Stimulated activated CD8-positive, alpha-beta memory T cell treated with anti-CD3 and anti-CD28 coated beads, Interleukin-2, amount 100 ng/mL, for 48 hours (primary cell): ENCODE measurements at places on chromosomes 11 and 22.

DNA sequence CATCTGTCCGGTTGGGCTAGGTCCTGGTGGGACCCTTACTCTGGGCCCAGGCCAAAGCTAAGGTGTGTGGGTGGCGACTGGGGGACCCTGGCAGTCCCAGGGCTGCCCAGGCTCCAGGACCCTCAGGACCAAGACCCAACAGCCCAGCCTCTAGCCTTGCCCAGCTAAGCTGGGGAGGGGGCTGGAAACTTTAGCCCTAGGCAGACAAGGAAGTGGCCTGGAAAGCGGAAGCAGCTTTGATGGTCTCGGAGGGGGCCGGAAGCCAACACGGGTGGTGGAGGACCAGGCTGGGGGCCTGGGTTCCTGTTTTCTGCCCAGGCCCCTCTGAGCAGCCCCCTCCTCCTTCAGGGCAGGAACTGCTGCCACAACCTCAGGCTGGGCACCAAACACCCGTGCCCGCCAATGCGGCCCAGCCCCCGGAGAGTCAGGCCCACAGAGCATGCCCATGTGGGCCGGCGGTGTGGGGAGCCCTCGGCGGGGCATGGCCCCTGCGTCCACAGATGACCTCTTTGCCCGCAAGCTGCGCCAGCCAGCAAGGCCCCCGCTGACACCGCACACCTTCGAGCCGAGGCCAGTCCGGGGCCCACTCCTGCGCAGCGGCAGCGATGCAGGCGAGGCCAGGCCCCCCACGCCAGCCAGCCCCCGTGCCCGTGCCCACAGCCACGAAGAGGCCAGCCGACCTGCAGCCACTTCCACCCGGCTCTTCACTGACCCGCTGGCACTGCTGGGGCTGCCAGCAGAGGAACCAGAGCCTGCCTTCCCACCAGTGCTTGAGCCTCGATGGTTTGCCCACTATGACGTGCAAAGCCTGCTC, 2.8 kb downstream of the SIPA1 start:
- DNase-seq, result no peak

DNA sequence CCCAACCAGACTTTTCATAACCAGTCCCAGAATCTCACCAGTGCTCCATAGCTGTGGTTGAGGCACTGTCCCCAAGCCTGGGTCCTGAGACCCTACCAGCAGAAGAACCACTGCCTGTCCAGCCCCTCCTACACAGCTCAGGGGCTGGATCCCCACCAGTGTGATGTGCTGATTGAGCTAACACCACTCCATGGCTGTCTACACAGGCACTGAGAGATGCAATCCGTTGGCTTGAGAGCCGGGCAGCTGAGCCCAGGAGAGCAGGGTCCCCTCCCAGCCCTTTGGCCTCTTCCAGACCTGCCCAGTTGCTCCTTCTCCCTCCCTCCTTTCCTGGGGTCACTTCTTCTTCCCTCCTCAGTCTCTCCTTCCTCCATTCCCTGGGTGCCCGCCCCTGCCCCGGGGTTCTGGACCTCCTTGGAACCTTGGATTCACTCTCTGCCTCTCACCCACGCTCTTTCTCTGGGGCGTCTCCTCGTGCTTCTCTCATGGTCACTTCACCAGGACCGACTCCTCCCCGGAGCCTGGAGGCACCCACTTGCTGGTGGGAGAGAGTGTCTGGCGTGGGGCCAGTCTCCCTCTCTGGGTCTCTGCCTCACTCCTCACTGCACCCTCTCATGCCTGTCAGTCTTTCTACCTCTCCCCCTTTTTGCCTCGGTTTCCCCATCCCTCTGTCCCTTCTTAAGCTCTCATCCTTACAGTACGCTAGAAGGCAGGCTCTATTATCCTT, 706 bp upstream of the SCYL1 start:
- no peak for DNase-seq

- DNase-seq, result no peak
These were observed 590 bp downstream of the SLCO2B1 start for GRCh38 chr11:75151346-75152047.

DNA sequence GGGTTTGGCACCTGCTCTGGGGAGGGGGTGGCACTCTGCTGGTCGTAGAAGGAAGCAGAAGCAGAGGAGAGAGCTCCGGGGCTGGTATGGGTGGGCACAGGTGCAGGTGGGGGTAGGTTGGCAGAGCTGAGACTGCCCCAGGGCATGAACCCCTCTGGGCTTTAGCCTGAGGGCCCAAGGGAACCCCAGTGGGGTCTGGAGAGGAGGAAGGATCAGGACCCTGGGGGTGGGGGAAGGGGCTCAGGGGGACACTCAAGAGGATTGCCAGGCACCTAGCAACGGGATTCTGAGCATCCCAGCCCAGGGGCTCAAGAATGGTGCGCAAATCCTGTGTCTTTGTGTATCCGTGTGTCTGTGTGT, 6.3 kb downstream of the ALDH3B2 start:
- DNase-seq, result no peak

DNA sequence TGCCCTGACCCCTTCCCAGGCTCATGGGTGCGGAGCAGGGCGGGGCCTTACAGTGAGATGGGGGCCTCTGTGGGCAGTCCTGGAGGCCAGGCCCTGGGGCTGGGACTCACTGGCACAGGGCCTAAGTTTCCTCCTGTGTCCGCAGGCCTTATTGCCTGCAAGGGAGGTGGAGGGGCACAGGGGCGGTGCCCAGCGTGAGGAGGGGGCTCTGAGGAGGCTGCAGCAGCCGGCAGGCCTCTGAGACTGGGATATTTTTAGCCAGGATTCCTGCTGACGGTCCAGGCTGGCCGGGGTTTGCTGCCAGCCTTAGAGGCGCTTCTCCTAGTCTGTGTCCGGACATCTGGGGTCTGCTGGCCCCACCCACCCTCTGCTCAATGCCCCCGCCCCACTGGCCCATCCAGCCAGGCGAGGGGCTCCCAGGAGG, 5.7 kb upstream of the RTN4R start:
- no peak for DNase-seq

GRCh38 chr11:83666149-83666548, 380.0 kb upstream of the CCDC90B start:
- DNase-seq, result no peak

DNA sequence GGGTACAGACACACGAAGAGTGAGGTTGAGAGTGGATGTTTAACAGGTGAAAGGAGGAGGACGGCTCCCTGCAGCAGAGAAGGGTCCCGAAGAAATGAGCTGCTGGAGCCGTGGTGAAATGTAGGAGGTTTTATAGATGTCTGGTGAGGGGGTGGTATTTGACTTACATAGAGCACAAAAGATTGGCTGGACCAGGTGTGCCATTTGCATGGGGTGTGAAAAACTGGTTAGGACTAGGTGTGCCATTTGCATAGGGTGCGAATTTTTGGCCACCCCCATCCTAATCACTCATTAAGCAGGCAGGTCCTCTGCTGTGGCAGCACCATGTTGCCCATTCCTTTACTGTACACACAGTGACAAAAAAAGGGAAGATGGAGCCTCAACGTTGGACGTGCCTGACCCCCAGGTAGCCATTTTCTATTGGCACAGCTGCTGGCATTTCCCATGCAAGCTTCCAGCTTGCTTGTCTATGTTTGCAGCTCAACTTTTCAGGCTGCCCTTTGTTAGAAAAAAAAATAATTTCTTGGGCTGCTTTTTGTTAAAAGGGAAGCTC, 581.7 kb upstream of the B3GAT1 start:
- DNase-seq, result no peak

- peak; percentile 74 for DNase-seq
These were observed 6.7 kb downstream of the CENPM start for GRCh38 chr22:41939981-41940831.

DNA sequence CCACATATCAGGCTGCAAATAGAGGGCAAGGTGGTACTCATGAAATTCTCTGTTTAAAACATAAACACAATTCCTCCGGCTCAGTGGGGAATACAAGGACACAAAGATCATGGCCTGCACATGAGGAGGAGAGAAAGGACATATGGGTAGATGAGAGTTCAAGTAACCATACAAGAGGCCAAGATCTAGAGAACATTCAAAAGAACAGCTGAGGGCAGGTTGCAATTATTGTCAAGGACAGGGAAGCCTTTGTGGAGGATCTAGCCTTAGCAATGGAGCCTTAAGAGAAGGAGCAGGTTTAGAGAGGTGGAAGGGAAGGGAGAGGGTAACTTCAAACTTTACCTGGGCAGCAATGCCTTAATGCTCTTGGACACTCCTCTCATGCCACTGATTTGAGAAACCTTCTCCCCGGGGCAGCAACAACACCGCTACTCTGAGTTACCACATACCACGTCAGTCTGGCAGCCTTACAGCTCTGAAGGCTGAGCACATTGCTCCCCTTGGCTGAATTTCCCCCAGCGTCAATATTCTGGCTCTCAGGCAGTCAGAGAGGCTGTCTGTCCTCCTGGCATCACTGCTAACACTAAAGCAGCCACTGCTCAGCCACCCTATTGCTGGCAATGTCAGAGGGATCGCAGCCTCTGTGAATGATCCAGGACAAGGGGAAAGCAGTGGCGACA, 55.5 kb downstream of the CLPB start:
- DNase-seq, result no peak

- no peak for DNase-seq
These were observed 41.7 kb downstream of the IRAG1 start for GRCh38 chr11:10651656-10652361.

DNA sequence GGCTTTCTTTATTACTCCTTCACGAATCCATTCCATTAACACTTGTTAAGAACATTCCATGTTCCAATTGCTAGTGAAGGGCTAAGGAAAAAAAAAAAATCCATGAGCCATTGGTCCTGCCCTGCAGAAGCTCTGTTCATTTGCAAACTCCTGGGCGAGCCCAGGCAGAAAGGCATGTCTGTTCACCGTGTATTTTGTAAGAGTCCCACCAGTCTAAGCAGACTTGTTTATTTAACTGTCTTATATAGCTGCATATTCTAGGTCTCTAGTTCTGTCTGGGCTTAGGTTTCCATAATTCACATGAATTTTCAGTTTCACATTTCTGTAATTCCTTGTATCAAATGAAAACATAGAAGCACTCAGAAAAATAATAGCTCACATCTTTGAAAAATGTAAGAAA, 97.4 kb upstream of the POU2AF2 start:
- DNase-seq, result no peak

DNA sequence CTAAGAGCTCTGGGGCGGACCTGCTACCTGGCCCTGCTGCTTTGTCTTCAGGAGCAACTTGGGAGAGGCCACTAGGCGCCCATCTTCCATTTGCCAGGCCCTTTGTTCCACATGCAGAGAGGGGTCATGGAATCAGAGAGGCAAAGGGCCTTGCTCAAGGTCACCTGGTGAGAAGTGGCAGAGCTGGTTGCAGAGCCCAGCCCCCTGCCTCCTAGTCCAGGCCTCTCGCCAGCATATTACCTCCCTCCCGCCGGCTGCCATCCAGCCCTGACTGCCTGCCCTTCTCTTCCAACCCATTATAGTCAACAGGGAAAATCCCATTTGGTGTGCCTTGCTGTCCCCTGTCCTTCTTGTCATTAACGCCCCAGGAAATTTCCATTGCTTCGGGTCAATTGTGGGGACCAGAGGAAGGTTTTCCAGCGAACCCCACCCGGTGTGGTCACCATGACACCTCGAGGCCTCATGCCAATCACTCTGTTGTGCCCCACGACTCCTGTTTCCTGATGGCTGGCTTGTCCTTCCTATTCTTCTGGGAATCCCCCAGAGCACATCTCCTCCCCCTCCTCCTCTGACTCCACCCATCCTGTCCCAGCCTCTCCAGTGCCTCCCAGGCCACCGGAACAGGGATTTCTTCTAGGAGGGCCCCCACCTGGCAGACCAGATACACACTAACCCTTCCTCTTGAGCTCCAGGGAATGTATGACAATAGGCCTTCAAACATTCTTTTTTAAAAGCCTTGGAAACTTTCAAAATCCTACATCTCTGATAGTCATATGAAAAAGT, 77.0 kb downstream of the NECTIN1 start:
- DNase-seq, result no peak

DNA sequence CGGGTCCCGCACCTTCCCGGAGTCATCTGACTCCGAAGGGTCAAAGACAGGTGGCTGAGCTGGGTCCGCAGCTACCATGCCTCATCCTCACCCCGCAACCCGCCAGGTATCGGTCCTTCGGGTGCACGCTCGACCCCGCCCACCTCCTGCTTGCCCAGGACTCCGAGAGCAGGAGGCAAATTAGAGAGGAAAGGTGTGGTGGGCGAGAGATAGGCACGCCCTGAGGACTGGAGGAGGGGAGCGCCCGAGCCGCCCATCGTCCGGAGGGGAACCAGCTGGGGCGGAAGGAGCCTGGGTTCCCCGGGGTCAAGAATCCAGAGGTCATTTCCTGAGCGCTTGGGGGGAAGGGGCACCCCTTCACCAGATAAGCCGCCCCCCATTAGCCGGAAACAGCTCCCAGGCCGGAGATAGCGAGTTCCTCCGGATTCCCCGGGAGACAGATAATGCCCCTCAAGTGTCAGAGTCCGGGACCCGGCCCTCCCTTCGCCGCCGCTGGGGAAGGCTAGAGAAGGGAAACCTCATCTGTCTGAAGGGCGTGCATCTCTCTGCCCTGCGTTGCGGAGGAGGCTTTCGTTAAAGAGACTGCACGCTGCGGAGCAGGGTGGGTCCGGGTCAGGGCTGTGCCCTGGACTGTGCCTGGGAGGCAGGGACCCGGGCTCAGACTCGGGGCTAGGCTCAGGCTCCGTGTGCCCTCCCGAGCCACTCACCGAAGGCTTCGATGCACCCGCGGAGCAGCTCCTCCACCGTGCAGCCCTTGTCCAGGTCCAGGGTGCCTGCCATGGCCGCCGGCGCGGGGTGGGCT, 1.7 kb downstream of the RASGRP2 start:
- no peak for DNase-seq

DNA sequence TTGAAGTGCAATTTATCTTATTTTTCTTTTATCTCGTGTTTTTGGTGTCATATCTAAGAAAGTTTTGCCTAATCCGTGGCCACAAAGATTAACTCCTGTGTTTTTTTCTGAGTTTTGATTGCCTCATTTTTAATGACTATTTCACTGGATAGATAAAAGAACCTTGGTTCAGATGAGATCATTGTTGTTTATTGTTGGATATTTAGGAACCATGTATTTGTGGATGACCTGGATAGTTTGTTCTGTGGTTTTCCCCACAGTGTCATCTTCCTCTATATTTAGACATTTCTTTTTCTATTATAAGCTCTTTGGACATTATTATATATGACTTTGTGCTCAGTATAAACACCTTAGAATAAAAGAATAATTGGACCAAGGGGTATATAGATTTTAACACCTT, 37.2 kb downstream of the PPP6R3 start:
- no peak for DNase-seq

- no peak for DNase-seq
These were observed 27.1 kb upstream of the NXPE2 start for GRCh38 chr11:114651145-114651718.

GRCh38 chr11:35541621-35542375, 16.4 kb upstream of the PAMR1 start:
- no peak for DNase-seq
